ENCODE measurements at places on chromosomes 7 and 10.

DNA sequence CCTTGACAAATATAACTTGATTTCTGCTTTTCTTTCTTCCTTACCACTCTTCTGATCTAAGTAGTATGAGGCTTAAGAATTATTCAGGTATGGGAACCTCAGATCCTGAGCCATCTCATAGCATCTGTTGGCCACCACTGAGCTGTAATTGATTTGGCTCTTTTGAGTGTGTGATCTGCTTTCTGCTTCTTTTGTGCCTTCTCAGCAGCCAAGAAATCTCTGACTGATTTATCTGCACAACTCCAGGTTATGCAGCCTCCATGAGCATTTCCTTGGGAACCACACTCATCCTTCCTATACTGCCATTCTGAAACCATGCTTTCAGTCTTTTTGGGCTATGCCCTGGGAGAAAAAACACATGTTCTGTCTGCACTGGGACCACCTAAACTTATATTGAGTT lies 178.0 kb upstream of the FAM3C start:
- H3K4me1 ChIP-seq: no peaks in the 10 kb centered on the region
- H3K27ac ChIP-seq: no peak overlapping the region
- no peaks in the 10 kb centered on the region for H3K36me3 ChIP-seq
- DNase-seq: no peak
- H3K27me3 ChIP-seq: no peaks in the 10 kb centered on the region

GRCh38 chr10:96420228-96421009 lies 61.6 kb upstream of the OPALIN start:
- no peak overlapping the region for H3K27ac ChIP-seq
- no peak for DNase-seq
- H3K36me3 ChIP-seq: no peaks in the 10 kb centered on the region
- H3K27me3 ChIP-seq: no peaks in the 10 kb centered on the region
- H3K4me3 ChIP-seq: no peak overlapping the region

DNA sequence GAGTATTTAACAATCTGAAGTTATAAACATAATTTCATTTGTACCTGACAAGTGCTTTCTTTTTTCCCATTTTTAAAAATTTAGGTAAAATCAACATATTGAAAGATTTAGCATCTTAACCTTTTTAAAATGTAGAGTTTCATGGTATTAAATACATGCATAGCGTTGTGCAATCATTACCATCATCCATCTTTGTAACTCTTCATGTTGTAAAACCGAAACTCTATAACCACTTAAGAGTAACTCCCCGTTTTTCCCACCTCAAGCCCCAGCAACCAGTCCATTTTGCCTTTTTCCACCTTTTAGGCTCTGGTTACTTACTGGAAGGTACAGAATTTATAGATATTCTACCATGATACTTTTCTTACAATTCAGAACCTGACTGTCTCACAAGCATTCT lies 892.5 kb downstream of the DNAJB9 start:
- no peak overlapping the region for H3K27ac ChIP-seq
- no peaks in the 10 kb centered on the region for H3K36me3 ChIP-seq
- H3K4me1 ChIP-seq: no peaks in the 10 kb centered on the region
- DNase-seq: no peak

DNA sequence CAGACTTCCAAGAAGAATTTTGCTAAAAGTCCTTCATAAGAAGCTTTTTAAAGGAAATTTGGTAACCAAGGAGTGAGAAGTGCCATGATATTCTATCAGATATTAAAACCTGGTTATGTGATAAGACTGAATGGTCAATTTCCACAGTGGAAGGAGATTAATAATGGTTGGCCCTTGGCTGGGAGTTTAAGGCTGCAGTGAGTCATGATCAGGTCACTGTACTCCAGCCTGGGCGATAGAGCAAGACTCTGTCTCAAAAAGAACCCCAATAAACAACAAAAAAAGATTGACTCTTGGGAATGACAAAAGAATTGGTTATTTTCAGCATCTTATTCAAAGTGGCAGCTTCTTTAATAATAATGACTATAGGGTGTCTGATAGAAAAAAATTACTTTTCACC lies 37.2 kb downstream of the EXOC4 start:
- no peak overlapping the region for H3K27ac ChIP-seq
- H3K27me3 ChIP-seq: no peaks in the 10 kb centered on the region
- H3K4me1 ChIP-seq: no peaks in the 10 kb centered on the region
- H3K36me3 ChIP-seq: peaks cover 4% of the 10 kb centered on the region
- DNase-seq: no peak
- H3K4me3 ChIP-seq: no peak overlapping the region

DNA sequence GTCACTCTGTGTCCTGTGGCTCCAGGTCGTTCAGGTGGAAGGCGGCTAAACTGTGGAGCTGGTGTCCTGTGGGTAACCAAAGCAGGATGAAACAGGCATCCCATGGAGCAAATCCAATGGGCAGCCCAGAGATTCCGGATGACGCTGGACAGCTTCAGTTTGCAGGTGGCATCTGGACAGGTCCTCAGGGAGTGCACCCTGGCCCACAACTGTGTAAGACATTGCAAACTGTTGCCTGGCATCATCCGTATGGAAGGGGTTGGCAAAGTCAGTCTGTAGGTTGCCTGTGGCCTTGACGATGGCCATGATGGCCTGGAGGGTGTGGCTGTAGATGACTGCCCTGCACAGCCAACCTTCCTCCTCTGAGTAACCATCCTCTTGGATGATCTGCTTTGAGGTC lies 35.5 kb downstream of the RPS24 start:
- DNase-seq: no peak
- peaks cover 18% of the 10 kb centered on the region for H3K4me1 ChIP-seq
- H3K36me3 ChIP-seq: no peaks in the 10 kb centered on the region
- no peak overlapping the region for H3K4me3 ChIP-seq
